Uterine smooth muscle cell (primary cell): ENCODE measurements at places on chromosomes 2 and 18. TPM values are rescaled to one million over a fixed set of nuclear protein-coding genes. Genes with fewer than 3 reads are reported as not detected.

Gene BMP10
- not detected in 2 replicates for total RNA-seq

Gene MALL
- total RNA-seq, result 18.1 and 59.2 TPM in 2 replicates

Gene ZNF804A
- 9.5 and 11.5 TPM in 2 replicates for total RNA-seq

Gene KRTCAP3
- total RNA-seq, result not detected in 2 replicates

Gene IL1RN
- total RNA-seq, result not detected in 2 replicates

Gene ITGA4
- total RNA-seq, result 83.0 and 103 TPM in 2 replicates

Gene NCKAP5
- 0.55 and 1.6 TPM in 2 replicates for total RNA-seq

Gene CHRNG
- total RNA-seq, result not detected in 2 replicates

Gene ALLC
- 0.25 TPM in 1 of 2 replicates, not detected in the other for total RNA-seq

Gene ALPP
- not detected in 2 replicates for total RNA-seq

Gene POTEJ
- not detected in 2 replicates for total RNA-seq

Gene CCDC150
- 6.4 and 14.7 TPM in 2 replicates for total RNA-seq

Gene KCNG2
- total RNA-seq, result not detected in 2 replicates

Gene CSRNP3
- total RNA-seq, result 1.8 and 1.9 TPM in 2 replicates
